Stimulated activated memory B cell treated with anti-CD40 and anti-IgM and Interleukin-4, amounts not matched to agents 10 μg/mL and 1 μg/mL and 100 μg/mL, for 72 hours (primary cell): ENCODE measurements at places on chromosomes 5 and 9.

DNA sequence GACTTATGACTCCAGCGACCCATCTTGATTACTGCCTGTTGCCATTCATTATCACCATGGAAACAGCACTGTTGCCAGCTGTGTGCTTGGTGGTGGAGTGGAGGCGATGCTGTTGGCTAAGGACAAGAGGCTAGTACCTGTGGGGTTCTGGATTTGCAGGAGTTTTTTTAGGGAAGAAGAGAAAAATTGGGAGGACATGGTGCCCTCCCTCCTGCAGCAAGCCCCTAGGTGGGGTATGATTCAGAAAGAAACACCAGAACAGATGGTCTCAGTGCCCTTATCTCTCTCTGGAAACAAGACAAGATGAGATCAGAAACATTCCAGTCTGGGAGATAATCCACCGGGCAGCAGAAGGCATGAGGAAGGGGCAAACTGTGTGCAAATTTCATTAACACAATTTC, 87.8 kb upstream of the TLR4 start:
- ATAC-seq: no peak

GRCh38 chr9:80125731-80126264, 554.0 kb downstream of the TLE4 start:
- no peak for ATAC-seq

DNA sequence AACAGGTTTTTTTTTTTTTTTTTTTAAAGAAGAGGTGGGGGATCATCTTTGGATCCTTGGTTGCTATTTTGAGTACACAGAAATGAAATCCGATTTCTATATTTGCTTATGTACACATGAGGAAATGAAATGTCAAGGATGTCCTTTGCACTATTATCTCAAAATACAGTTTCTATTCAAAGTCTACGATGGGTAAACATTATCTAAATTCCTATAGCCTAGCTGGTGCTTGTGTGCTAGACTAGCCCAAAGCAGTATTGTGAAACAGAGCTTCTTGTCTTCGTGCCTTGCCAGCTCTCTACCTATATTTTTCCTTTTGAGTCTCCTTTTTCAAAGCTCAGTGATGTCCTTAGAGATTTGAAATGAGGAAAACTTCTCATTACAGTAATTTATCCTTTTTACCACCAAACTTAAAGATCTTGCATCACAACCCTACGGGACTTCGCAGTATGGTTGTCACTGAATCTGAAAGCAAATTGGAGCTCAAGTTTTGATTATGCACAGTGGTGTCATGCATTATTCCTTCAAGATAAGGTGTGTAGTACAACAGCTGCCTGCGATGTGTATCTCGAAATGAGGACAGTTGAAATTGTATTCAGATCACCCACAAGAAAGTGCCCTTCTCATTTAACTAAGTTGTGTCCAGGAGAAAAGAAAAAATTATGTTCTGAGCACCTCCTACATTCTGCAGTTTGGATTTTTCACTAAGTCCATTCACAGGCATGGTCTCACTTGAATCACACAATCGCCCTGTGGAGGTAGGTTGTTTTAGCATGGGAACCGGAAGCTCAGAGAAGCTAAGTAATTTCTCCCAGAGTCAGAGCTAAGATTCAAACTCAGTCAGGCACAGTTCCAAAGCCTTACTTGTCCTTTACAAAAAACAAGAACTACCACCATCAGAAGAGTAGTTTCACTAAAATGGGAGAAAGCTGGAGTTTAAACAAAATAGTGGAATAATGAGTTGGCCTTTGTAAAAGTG, 379.0 kb downstream of the GLIS3 start:
- no peak for ATAC-seq

GRCh38 chr5:177431317-177432142, 5.1 kb downstream of the GRK6 start:
- peak; percentile 86 for ATAC-seq

DNA sequence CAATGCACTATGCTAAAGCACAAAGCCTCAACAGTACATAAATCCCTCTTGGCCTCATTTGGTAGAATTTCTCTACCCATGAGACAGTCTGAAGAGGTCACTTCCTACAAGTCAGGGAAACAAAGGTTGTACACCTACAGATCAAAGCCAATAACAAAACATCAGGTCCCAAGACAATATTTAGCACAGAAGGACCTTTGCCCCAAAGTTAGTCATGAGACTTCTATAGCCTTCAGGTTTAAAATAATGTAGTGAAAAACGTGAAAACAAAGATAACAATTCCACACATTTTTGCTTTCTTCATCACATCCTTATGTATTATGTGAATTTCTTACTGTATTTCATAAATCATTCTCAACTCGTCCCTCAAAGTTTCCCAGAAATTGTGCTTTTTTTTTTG, 15.8 kb downstream of the AFF4 start:
- ATAC-seq: no peak

- ATAC-seq: no peak
Measured at GRCh38 chr9:91908293-91908623, 41.8 kb downstream of the ROR2 start.

GRCh38 chr9:138070815-138071214, 193.2 kb downstream of the CACNA1B start:
- ATAC-seq: no peak

GRCh38 chr9:108077556-108077955, 588.0 kb upstream of the KLF4 start:
- no peak for ATAC-seq

GRCh38 chr5:173789031-173789920, 98.9 kb upstream of the CPEB4 start:
- peak; percentile 69 for ATAC-seq

DNA sequence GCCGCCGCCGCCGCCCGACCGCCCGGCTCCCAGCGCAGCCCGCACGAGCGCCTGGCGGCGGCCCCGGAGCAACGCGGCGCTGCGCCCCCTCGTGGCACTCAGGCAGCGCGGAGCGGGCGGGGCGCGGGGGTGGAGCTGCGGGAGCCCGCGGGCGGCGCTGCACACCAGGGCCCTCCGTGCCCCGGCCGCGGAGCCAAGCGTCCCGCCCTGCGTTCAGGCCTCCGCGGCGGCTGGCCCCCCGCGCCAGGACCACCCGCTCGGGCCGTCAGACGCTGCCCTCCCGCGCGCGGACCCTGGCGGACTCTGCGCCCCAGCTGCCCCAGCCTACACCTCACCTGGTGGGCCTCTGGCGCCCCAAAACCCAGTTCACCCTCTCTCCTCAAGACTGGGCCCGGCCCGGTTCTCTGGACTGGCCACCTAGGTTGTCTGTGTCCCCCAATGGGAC, at the start of gene RASGEF1C:
TSS of gene RASGEF1C (minus strand) at position 75 of the 445 bp plus-strand sequence. CDS start 71,159 bp downstream, outside the sequence.
- ATAC-seq: peak; percentile 79

DNA sequence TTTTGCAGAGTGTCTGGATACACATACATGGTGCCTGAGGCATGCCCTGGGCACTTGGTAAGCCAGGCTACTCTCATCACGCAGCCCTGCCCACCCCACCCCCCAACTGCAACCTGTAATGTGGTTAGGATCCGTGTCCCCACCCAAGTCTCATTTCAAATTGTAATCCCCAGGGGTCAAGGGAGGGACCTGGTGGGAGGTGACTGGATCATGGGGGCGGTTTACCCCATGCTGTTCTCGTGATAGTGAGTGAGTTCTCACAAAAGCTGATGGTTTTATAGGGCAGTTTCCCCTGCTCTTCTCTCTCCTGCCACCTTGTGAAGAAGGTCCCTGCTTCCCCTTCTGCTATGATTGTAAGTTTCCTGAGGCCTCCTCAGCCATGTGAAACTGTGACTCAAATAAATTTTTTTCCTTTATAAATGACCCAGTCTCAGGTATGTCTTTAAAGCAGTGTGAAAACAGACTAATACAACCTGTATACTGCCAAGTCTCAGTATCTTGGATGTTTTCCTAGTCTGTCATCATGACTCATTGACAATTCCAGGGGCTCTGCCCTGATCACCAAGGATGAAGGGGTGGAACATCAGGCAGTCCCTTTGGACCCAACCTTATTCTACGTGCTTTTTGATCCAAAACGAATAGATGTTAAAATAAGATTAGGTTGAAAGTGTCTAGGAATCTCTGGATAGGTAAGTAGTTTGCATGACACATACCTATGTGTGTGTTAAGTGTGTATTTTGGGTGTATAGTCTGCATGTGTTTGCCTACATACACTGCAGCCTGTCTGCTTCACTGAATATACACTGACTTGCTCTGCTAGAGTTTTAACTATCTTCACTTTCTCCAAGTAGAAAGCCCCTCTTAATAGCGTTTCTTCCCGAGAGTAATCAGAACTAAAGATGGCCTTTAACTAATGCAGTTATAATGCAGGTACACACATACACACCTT, 293.8 kb downstream of the SLIT3 start:
- ATAC-seq: no peak

- ATAC-seq: no peak
Measured at GRCh38 chr9:98501819-98502218, 206.9 kb downstream of the GABBR2 start.

- ATAC-seq: no peak
Measured at GRCh38 chr5:174412941-174413340, 311.4 kb upstream of the MSX2 start.

- no peak for ATAC-seq
Measured at GRCh38 chr5:95763941-95764340, 32.8 kb downstream of the RHOBTB3 start.

DNA sequence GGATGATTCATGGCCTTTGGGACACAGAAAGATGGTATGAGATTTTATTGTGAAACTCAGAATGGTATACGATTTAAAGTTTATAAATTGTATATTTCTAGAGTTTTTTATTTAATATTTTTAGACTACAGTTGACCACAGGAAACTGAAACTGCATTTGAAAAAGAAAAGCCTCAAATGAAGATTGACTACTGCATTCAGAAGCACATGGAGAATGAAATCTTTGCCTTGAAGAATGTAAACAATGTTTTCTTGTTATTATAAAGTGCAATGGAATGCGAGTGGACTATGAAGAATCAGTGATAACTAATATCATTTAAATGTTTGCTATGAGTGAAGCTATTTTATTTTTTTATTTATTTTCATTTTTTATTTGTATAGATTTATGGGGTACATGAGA, 169.1 kb upstream of the CDH18 start:
- ATAC-seq: no peak
